ENCODE measurements at places on chromosomes 1 and 21.

DNA sequence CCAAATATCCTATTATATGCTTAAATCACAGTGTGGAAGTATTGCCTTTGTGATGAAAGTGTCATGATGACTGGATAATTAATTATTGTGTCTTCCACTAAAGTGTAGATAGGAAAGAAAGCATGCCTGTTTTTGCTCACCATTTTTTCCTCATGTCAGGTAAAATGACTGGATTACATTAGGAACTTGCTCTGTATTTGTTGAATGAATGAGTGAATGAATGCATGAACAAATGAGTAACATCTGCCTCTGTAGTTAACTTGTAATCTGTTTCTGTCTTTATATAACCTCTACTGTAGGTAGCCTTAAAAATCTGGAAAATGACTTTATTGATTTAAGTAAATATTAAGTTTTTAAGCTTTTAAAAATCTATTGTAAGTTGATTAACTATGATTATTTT lies 2.9 kb upstream of the PTPRC start:
- no peak for DNase-seq

- no peak for DNase-seq
Measured at GRCh38 chr1:231584117-231584516, 42.5 kb upstream of the DISC1 start.

- DNase-seq: no peak
Measured at GRCh38 chr1:40351124-40351523, 22.4 kb upstream of the SMAP2 start.

DNA sequence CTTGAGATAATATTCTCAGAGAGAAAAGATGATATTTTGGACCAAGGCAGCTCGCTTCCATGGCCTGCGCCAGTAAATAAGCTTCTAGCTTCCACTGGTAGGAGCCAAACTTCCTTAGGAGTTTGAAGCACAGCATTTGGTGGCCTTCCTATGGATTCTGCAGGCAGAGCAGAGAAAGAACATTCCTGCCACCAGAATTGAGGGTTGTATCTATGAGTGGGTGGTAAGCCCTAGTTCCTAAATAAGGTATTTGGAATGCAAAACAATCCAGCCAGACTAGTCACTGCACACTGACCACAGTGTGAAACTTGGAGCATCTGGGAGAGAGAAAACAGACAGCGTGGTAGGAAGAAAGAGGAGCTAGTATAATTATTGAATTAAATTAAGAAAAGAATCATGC lies 54.1 kb upstream of the BCAR3 start:
- no peak for DNase-seq

DNA sequence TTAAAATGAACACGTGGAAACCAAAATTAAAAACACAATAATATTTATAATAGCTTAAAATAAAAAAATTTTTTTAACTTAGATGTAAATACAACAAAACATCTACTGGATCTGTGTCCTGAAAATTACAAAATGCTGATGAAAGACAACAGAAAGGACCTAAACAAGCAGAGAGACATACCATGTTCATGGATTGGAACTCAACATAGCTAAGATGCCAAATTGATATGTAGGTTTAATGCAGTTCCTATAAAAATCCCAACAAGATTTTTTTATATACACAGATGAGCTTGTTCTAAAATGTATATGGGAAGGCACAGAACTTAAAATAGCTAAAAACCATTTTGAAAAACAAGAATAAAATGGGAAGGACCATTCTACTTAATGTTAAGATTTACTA lies 81.4 kb downstream of the TRIM11 start:
- no peak for DNase-seq

DNA sequence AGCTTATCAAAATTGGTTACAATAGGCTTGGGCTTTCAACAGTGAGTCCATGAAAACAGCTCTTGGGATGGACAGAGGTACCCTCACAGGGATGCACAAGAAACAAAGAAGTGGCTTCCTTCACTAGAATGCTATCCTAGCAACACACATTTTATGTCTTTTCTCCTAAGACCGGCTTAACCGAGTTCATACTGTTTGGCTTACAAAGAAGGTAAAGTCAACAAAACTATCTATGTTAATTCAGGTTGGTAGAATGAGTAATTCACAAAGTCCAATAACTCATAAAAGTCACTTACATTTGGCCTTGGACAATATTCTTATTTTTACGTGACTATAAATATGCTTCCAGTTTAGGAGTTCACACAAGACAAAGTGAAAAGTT lies 9.0 kb downstream of the ERG start:
- no peak for DNase-seq

DNA sequence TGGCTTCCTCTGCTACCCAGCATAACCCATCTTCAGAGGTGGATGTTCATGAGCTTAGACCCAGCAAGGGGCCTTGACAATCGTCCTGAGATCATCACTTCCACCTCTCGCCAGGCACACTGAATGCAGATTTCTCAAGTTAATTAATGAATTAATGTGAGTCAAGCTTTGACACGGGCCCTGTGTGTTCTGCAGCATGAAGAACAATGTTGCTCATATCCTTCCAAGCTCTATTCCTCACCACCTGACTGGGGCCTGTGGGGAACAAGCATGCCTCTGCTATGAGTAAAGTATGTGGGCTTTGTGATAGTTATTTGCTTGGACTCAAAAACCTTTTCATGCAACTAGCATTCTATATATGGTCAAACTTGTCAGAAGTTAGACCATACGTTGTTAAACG lies 122.0 kb downstream of the SEC16B start:
- no peak for DNase-seq

GRCh38 chr21:43590194-43590593 lies 69.1 kb downstream of the HSF2BP start:
- no peak for DNase-seq

- no peak for DNase-seq
Measured at GRCh38 chr1:203441766-203442165, 33.8 kb upstream of the PRELP start.

DNA sequence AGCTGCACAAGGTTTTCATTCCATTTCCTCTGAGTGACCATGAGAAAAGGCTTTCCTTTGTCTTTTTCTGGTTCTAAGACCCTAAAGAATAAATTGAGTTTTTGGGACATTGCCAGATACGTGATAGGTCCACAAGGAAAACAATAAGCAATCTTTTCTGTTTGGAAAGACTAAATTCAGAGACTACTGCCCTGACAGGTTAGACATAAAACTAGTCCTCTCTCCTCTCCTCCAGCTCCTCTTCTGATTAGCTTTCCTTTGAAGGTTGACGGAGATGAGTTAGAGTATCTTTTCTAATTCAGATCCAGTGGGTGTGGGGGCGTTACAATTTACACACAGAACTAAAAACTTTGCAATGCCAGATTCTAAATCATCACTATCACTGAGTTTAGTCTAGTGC lies 57.8 kb upstream of the C1orf53 start:
- DNase-seq: no peak

DNA sequence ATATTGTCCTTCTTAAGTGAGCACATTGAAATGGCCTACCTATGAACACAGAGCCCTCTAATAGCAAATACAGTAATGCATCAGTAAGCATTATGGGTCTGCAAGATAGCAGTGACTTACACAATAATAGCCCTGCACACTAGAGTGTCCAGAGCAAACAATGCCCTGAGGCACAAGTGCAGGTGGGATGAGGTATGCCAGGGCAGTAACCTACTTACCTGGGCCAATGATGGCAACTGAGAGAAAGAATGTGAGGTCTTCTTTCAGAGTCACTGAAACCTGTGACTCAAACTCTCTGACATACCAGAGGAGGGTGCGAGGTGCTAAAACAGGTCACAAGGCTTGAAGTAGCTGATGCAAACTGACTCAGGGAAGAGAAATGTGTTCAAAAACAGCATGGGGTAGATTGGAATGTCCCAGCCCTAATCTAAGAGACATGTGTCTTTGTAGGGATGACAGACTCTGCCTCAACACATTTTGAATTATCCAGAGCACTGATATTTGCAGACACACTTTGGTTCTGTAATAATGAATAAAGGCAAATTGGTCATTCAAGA lies 168.5 kb upstream of the RUNX1 start:
- no peak for DNase-seq

DNA sequence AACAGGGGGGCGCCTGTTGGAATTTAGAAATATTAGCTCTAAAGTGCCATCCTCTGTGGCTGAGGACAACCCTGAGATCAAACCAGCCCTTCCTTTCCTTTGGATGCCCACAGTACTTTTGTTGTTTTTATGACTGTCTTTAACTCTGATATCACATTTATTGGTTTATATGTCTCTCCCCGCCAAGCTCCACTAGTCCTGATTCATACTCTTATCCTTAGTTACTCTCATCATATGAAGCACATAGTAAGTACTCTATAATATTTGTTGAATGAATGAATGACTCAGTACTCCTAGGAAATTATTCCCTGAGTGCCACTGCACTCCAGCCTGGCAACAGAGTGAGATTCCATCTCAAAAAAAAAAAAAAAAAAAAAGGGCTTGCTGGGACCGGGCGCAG lies 22.6 kb upstream of the NRDC start:
- DNase-seq: no peak

DNA sequence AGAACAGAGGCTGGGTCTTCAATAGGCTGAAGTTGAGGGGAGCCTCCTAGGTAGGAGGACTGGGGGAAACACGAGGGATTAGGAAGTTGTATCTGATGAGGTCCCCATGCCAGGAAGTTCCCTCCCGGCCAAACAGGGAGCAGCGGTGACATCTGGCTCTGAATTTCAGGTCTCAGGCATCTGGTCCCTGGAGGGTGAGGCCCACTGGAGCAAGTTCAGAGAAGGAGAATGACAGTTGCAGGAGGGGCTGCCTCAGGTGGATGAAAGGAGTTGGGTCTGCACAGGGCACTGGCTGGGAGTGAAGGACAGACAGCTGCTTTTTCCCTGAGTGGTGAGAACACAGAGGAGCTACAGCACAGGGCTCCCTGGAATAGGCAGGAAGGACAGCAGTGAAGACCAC lies 9.1 kb downstream of the TMEM9 start:
- no peak for DNase-seq

- no peak for DNase-seq
Measured at GRCh38 chr1:92380867-92381266, 82.0 kb downstream of the RPAP2 start.

- no peak for DNase-seq
Measured at GRCh38 chr1:14521622-14522021, 76.9 kb upstream of the KAZN start.

DNA sequence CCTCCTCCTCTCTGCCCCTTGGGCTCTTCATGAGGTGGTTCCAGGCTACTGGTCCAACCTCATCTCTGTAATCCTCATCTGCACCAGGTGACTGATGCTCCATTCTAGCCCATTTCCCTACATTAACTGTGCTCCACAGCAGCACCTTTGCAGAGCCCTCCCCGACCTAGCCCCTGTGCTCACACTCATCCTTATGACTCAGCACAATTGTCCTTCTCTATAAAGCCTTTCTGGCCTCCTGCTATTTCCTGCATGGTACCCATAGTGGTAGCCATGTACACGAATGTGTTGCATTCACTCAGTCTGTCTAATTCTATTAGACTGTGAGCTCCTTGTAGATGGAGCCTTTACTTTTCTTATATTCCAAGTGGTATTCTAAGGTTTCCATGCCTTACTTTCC lies 339.0 kb downstream of the DISC1 start:
- DNase-seq: no peak

DNA sequence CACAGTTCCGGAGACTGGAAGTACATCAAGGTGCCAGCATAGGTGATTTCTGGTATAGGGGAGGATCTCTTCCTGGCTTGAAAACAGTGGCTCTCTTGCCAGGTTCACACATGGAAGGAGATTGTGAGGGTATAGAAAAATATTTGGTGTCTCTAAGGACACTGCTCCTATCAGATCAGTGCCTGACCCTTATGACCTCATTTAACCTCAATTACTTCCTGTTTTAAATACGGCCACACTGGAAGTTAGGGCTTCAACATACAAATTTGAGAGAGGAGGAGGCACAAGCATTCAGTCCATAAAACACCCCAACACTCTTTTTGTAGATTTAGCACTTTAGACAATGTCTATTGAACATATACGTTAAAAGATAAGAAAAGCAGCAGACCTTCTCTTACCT lies 37.0 kb downstream of the COL6A1 start:
- DNase-seq: no peak
